ENCODE measurements at places on chromosomes 1 and 21.

GRCh38 chr21:16588433-16588860, 858.7 kb downstream of the USP25 start:
- no peak for DNase-seq

GRCh38 chr1:151492120-151492519, 19.1 kb upstream of the CGN start:
- no peak for DNase-seq

- DNase-seq, result no peak
These were observed 314.2 kb downstream of the KIF26B start for GRCh38 chr1:245469006-245469405.

GRCh38 chr1:203638950-203639349, 12.3 kb downstream of the ATP2B4 start:
- peak; percentile 82 for DNase-seq

GRCh38 chr1:25757151-25757845, 42.7 kb upstream of the SELENON start:
- no peak for DNase-seq

GRCh38 chr1:203937678-203938330, 76.4 kb downstream of the SNRPE start:
- DNase-seq, result peak; percentile 11

GRCh38 chr1:176469450-176470010, 6.6 kb downstream of the PAPPA2 start:
- DNase-seq, result no peak

DNA sequence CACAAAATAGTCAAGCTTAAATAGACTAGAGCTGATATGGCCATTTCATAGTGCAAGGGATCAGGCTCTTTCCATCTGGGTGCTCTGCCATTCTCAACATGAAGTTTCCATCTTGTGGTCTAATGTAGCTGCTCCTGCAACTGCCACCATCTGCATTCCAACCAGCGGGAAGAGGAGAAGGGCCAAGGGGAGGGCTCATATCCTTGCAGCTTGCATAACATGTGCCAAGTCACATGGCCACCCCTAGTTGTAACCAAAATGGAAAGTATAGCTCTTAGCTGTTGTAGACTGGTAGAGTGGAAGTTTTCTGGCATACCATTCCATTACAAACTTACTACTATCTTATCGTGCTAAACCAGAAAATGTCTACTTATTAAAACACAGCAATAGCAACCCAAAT, 38.9 kb upstream of the IVNS1ABP start:
- DNase-seq, result no peak

DNA sequence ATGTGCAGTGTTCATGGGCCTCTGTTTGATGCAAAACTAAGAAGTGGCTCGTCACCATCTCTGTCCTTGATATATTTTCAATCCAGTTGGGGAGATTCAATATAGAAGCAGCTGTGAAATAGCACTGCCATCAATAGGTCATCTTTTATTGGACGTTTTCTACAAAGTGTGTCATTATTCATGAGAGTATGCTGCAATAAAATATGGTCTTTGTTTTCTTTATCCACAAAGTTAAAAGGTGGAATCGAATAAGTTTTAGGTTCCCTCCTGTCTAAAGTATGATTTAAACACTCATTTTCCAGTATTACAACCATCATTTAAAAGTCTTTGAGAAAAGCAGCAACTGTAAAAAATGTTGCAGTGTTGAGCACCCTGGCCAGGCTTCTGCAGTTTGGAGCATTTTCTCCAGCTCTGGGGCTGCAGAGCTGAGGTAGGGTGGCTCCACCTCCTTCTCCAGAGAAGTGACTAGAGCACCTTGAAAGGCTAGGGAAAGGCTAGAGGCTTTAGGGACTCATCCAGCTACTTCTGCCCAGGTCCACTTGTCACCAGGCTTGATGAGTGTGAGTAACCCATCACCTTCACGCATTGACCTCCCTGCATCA, 56.5 kb upstream of the DNAH14 start:
- DNase-seq, result no peak

DNA sequence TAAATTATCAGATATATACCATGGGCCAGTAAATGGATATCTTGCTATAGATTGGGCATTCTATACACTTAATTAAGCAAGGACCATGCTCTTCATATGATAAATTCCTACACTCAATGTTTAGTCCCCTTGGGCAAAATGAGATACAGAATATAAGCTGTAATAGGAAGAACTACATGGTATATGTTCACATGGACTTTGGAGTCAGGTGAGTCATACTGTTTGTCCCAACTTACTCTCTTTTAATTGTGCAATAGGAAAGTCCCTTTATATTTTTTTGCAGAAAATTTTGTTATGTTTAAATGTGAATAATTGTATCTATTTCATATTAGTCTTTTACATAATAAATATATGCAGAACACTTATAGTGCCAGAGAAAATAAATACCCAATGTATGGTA, 820.2 kb upstream of the ADAMTS5 start:
- DNase-seq, result no peak

- no peak for DNase-seq
These were observed 4.2 kb downstream of the C1orf159 start for GRCh38 chr1:1111516-1112236.

- no peak for DNase-seq
These were observed 160.3 kb upstream of the ESRRG start for GRCh38 chr1:216883518-216883917.

GRCh38 chr1:180881806-180882509, 30.7 kb upstream of the KIAA1614 start:
- DNase-seq, result peak; percentile 34
